ENCODE measurements at places on chromosomes 3 and 15.

DNA sequence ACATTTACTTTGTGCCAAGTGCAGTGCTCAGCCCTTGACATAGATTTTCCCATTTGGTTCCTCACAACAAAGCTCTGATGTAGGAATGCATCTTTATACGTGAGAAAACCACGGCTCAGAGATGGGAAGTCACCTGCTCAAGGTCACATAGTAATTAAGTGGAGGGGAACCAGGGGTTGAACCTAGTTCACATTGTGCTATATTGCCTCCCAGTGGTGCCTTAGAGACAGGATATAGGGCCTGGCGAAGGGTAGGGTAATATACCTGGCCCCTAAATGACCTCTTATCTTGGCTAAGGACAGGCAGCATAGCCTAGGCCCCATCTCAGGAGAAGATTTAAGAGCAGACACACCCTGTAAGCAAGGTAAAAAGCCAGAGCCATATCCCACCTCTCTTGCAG lies 71.5 kb downstream of the FOXP1 start:
- DNase-seq = no peak

DNA sequence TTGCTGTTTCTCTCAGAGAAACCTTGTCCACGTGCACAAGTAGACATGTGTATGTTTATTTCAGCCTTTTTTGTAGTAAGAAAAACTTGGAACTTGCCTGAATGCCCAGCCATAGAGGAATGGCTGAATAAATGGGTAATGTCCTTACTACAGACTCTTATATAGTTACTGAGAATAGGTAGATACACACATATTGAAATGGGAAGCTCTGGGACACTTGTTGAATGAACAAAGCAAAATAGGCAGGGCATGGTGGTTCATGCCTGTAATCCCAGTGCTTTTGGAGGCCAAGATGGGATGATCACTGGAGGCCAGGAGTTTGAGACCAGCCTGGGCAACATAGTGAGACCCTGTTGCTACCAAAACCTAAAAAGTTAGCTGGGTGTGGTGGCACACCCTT lies 1.7 kb downstream of the UNC45A start:
- no peak for DNase-seq

DNA sequence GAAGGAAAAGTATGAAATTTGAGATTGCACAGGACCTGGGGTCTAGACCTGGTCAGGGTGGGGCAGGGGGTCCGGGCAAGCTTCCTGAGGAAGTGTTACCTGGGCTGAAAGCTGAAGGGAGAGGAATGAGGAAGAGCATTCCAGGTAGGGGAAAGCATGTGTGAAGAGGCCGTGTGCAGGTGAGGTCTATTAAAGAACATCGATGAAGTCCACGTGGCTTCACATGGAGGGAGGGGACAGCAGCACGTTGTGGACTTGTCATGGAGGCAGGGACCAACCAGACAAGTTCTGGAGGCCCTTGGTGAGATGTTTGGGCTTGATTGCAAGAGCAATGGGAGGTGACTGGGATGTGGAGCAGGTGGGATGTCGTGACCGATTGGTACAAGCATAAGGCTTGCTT lies 47.1 kb downstream of the IDH2 start:
- no peak for DNase-seq

DNA sequence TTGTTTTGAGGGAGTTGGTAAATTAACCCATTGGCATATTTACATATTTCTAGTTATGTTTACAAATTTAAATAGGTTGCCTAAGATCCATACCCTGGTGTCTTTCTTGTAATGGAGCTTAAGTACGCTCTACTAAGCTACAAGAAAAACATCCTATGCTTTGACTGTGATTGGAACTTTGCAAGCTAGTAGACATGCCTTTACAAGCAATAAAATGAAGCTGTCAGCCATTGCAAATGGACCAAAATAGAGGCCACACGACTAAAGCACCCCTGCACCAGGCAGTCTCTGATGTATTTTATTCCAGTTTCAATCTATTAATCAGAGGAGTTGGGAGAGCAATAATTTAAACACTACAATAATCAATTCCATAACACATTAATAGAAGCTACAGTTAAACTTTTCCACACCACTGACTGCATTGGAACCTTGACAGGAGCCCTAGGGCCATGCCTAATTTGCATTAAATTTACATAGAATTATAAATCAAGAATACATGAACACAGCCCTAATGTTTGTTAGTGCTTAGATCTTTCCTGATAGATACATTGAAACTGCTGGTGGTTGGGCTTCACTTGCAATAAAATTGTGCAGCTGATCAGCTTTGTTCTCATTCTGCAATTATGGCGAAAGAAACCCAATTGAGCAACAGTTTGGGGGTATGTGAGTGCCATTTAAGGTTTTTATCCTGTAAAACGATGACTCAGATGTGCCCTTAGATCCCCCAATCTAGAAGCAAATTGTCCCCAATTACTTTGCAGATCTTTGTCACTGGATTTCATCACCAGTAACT lies 360.1 kb downstream of the LSAMP start:
- DNase-seq = no peak
